Erythroblast (primary cell): ENCODE measurements at places on chromosomes 13 and 19.

DNA sequence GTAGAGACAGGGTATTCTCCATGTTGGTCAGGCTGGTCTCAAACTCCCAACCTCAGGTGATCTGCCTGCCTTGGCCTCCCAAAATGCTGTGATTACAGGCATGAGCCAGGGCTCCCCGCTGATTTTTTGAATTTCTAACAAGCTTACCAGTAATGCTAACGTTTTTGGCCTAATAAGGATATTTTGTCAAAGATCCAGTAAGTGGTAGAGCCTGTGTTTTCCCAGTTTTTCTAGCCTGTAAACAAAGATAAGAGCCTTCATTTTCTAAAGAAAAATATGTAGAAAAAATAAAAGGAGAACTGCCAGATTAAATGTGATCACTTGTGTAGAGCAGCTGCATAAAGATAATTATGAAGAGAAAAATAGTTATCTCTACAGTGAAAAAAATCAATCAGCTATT is 37.7 kb downstream of the ZNF93 start:
- DNase-seq: no peak

GRCh38 chr13:95121516-95121915 is 179.7 kb downstream of the ABCC4 start:
- no peak for DNase-seq

DNA sequence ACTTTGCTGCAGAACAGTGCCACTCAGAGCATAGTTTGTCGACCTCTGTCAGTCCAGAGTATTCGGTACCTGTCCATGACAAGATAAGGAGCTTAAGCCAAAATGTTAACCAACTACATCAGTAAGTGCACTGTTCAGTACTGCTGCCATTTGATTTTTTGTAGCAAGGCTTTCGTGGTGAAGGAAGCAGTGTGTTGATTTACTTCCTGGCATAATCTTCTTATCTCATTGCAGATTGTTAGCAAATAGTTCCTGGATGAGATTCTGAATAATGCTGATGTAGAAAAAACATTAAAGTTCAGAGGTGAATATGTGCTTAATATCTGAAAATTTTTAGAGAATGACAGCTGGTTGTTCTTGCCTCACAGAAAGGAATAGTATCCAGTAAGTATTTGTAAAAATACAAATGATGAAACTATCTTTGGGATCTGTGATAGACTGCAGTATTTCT is 85.7 kb downstream of the LRRC63 start:
- peak; percentile 23 for DNase-seq

GRCh38 chr19:5166262-5166661 is 174.3 kb downstream of the PTPRS start:
- no peak for DNase-seq

DNA sequence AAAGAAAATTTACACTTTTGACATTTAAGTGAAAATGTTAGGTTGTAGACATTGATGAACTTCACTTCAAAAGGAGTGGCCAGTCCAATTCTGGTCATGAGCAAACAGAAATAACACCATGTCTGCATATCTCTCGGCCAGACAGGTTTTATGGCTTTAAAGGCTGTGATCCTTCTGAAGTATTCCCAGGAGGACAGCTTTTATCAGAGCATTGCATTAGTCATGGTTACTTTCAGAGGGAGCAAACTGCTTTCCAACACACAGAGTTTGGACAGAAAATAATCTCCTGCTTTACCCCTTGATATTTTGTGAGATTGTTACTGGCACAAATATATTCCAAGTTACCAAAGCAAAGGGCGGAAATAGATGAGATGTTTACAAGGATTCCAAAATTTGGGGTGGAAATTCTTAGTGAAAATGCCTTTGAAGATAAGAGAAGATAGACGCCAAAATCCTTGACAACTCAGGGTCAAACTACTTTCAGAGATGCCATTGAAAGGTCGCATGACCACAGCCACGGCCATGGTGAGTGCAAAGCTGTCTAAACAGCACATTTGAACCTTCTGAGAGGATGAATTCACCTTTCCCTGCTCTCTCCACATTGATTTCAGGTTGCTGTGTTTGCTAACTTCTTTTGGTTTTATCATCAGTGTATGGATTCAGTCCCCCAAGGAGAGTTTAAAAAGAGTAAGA is 584.5 kb upstream of the SGCG start:
- DNase-seq: no peak

GRCh38 chr19:38055010-38055409 is 148.0 kb downstream of the SIPA1L3 start:
- no peak for DNase-seq

- DNase-seq: no peak
Observed at GRCh38 chr13:110105136-110105535, 201.8 kb downstream of the COL4A1 start.

- peak; percentile 82 for DNase-seq
Observed at GRCh38 chr13:27953676-27954405, 15.3 kb downstream of the CDX2 start.

DNA sequence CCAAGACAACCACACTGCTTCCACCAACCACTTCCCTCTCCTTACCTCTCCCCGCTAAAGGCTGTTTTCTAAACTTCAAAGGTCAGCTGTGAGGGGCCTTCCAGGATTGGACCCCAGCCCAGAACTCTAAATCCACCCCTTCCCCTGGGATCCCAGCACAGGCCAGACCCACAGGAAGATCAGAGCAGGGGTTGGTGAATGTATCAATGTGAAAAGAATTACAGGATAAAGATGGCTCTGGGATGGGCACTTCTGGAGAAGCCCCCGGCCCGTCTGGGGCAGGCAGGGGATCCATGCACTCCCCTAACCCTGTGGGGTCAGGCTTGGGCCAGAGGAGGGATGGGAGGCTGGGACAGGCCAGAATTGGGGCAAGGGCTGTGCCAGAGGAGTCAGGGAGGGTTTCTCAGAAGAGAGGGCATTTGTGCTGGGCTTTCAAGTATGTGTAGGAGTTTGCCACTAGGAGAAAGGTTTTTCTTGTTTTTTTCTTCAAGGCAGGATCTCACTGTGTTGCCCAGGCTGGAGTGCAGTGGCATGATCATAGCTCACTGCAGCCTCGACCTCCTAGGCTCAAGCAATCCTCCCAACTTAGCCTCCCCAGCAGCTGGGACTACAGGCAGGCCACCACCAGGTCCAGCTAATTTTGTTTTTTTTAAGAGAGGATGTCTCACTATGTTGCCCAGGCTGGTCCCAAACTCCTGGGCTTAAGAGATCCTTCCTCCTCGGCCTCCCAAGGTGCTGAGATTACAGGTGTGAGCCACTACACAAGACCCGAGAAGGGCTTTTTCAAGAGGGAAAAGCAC is 1.0 kb upstream of the MEF2B start:
- DNase-seq: no peak

- DNase-seq: no peak
Observed at GRCh38 chr19:53388168-53388567, 6.8 kb upstream of the ZNF765 start.

GRCh38 chr19:58007285-58007684 is 4.7 kb upstream of the ZNF606 start:
- peak; percentile 21 for DNase-seq

GRCh38 chr19:1125601-1126467 is 22.0 kb downstream of the GPX4 start:
- no peak for DNase-seq

DNA sequence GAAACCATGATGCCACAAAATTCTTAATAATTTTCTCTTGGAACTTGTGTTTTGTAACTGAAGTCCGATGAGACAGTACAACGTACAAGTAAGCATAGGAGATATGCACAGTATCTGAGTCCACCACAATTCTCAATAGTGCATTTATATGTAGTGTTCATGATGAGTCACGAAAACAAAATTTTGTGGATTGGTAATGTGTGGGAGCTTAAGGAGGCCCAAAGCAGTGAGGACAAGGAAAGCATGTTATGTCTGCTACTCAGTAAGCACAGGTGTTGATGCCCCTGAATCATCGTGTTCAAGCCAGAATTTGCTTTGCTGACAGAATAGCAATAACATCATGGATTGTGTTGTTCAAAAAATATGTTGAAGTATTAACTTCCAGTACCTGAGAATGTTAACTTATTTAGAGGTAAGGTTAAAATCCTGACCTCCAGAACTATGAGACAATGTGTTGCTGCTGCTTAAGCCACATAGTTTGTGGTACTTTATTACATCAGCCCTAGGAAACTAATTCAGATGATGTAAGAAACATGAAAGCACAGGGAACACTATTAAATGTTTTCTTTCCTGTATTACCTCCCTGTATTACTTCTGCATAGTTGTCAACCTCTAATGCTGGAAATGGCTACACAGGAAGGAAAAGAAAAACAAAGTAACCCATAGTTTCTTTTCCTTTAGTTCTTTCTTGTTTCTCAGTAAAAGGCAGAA is 201.3 kb downstream of the SLITRK6 start:
- DNase-seq: no peak

DNA sequence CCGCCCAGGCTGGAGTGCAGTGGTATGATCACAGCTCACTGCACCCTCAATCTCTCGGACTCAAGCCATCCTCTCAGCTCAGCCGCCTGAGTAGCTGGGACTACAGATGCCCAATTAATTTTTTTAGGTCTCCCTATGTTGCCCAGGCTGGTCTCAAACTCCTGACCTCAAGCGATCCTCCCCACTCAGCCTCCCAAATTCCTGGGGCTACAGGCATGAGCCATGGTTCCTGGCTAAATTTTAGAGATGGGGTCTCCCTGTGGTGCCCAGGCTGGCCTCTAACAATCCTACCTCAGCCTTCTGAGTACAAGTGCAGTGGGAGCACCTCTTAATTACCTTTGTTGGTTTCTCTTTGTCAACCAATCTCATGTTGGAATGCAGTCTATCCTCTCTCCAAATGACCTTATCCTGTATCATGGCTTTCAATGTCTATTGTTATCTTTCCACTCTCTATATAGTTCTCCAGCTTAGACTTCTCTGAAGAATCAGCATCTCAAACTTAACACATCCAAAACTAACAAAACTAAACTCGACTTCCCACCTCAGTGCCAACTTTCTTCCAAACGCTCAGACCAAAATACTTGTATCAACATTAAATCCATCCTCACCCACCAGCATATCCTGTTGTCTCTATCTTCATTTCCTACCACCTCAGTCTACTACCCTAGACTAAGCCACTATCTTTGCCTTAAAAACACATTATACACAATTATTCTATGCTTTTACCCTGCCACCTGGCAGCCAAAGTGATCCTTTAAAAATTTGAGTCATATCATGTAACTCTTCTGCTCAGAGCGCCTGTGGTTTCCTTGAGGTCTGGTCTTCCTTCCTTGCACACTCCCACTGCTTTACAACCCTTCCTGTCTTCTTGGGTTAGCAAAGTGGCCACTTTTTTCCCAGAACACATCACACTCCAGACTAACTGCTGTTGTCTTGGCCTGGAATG is 6.7 kb downstream of the TPT1 start:
- no peak for DNase-seq

DNA sequence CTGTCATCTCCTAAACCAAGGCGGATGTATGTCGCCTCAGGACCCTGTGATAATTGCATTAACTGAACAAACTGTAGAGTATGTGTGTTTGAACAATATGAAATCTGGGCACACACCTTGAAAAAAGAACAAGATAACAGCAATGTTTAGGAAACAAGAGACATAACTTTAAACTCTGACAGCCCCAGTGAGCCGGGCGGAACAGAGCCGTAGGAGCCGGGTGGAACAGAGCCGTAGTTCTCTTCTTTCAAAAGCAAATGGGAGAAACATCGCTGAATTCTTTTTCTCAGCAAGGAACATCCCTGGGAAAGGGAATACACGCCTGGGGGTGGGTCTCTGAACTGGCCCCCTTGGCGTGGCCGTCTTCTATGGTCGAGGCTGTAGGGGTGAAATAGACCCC is 31.8 kb upstream of the ZNF675 start:
- DNase-seq: no peak

- DNase-seq: no peak
Observed at GRCh38 chr13:43127827-43128226, 104.4 kb downstream of the DNAJC15 start.

DNA sequence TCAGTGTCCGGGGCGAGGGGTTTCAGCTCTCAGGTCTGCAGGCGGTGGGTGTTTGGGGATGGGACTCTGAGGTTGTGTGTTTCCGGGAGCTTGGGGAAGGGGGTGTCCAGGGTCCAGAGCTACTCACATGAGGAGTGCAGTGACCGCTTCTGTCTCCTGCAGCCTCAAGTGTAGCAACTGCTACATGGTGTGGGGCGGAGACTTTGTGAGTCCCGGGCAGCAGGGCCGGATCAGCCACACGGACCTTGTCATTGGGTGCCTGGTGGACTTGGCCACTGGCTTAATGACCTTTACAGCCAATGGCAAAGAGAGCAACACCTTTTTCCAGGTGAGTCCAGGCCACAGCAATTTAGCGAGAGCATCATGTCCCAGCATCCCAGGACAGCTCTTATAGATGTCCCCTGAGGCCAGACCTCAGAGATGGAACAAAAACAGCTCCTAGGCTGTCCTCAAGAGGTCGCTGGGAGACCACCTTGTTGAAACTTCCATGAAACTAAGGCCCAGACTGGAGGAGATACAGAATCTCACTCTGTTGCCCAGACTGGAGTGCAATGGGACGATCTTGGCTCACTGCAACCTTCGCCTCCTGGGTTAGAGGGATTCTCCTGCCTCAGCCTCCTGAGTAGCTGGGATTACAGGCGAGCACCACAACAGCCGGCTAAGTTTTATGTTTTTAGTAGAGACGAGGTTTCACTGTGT is 44.9 kb downstream of the RYR1 start:
- DNase-seq: peak; percentile 29

GRCh38 chr13:25468325-25469168 is 96.8 kb downstream of the ATP8A2 start:
- peak; percentile 66 for DNase-seq

GRCh38 chr19:48637449-48637947 is 319 bp upstream of the DBP start:
- DNase-seq: peak; percentile 94

GRCh38 chr13:81872581-81872980 is 1531.7 kb upstream of the SPRY2 start:
- no peak for DNase-seq

DNA sequence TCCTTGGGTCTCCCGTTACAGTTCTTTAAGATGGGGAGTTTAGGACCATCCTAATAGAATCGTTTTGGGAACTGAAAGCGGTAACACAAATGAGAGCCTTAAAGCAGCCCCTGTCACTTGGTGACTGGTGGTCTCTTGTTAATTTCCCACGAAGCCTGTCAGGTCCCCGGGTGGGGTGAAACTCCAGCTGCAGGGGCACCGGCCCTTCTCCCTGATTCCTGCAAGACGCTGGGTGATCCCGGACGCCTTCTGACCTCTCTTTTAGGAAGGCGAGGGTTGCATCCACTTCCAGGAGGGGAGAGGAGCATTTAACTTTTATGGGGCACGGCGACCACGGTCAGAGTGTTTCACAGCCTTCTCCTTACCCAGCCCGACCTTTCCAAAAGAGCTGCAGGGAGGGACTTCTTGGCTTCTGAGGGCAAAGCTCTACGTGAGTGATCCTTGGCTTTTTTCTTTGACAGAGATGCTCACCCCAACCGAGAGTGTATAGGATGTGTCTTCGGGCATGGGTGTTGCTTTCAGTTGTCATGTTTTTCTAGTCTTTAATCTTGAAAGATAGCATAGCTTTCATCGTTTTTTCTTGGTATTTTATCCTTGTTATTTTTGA is 688 bp downstream of the ZNF225 start:
- DNase-seq: peak; percentile 55

GRCh38 chr19:57817976-57818375 is 3.3 kb upstream of the ZNF552 start:
- no peak for DNase-seq

GRCh38 chr19:3149526-3150505 is 14.0 kb downstream of the GNA15 start:
- no peak for DNase-seq

- DNase-seq: no peak
Observed at GRCh38 chr19:18966307-18966706, 25.3 kb upstream of the HOMER3 start.

GRCh38 chr19:46206176-46206575 is 23.4 kb upstream of the IGFL1 start:
- no peak for DNase-seq

GRCh38 chr13:76380446-76381065 is 505.6 kb downstream of the KCTD12 start:
- DNase-seq: no peak
